ENCODE measurements at places on chromosomes 13 and 19.
A peak's percentile ranks its signal among the peaks of the same experiment; 100 is the strongest.

- DNase-seq: peak; percentile 56
Observed at GRCh38 chr13:42392716-42393572, 121.0 kb downstream of the AKAP11 start.

- DNase-seq: no peak
Observed at GRCh38 chr19:32676186-32676894, 692 bp downstream of the RGS9BP start.

- DNase-seq: no peak
Observed at GRCh38 chr19:45757695-45758094, 11.4 kb downstream of the SIX5 start.

- peak; percentile 74 for DNase-seq
Observed at GRCh38 chr13:92122186-92122853, 723.9 kb downstream of the GPC5 start.
